ENCODE measurements at places on chromosomes 1 and 21.

DNA sequence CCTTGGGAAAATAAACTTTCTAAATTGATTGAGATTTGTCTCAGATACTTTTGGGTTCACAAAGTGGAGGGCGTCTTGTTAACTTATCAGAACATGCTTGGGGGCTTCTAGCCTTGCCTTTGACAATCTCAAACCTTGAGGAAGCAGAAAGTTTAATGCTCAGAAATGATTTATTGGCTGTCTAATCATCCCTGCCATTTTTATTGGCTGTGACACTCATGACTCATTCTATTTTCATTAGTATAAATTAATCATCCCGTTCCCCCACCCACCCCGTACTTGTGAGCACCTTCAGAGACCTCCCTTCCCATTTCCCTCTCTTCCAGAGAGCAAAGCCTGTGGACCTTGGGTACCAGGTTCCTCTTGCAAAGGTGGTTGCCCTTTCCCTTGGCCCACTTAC lies 87.1 kb downstream of the FGGY start:
- no peak for DNase-seq

GRCh38 chr1:236301958-236302335 lies 20.2 kb upstream of the ERO1B start:
- DNase-seq = no peak

GRCh38 chr1:228270032-228270431 lies 62.2 kb downstream of the OBSCN start:
- no peak for DNase-seq

- no peak for DNase-seq
Measured at GRCh38 chr1:194228427-194228826, 1042.0 kb upstream of the B3GALT2 start.

DNA sequence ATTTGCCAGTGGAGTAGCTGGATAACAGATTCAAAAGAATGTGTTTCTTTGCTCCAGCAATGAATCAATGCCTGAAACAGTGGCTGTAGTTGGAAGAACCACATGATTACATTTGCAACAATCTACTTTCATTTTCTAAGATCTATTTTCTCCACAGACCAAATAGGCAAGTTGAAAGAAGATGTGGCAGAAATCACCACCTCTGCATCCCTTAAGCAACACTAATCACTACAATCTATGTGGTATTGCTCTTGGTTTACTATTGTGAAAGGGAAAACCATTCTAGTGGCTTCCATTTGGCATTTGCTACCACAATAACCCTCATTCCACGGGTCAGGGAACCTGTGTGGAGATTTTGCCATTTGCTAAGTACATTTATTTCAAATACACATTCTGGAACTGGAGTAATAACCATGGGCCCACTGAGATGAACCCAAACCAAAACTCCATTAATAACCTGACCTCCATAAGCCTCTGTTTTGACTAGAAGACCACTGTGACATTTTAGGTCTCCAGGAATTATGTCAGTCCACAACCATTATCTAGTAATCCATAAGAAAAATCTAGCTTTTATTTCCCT lies 66.3 kb downstream of the C1orf185 start:
- no peak for DNase-seq

DNA sequence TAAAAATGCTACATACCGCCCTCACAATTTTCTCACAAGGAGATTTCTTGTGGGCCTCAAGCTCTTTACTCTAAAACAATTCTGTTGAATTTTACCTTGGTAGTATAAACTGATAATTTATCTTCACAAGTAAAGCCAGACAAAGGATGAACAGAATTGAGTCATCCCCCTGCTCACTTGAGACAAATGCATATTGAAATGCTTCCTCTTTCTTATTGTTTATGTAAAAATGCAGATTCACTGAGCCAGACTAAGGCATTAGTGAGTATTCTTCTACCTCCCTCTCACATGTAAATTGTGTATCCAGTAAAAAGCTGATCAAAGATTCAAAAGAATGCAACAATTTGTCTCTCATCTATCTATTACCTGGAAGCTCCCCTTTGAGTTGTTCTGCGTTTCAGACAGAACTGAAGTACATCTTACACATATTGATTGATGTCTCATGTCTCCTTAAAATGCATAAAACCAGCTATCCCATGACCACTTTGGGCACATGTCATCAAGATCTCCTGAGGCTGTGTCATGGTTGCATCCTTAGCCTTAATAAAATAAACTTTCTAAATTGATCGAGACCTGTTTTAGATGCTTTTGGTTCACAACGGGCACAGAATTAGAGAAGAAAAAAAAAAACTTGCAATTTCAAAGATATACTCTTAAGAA lies 743.1 kb upstream of the B3GALT2 start:
- no peak for DNase-seq

DNA sequence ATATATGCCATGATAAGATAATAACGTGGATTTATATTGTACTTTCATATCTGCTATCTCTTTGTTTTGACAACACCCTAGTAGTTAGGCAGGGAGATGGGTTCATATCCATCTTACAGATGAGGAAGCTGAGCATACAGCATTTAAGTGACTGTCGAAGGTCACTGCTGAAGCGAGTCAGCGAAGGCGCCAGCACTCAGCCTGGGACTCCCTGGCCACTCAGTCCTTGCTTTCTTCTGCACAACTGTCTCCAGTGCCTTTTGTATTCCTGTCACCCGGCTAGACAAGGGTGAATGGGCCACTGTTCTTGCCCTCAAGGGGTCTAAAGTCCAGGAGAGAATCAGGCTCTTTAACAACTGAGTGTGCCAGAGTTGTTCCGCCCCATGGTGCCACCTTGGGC lies 3.1 kb downstream of the ARHGEF10L start:
- no peak for DNase-seq

- no peak for DNase-seq
Measured at GRCh38 chr1:30274173-30274970, 449.0 kb downstream of the MATN1 start.

DNA sequence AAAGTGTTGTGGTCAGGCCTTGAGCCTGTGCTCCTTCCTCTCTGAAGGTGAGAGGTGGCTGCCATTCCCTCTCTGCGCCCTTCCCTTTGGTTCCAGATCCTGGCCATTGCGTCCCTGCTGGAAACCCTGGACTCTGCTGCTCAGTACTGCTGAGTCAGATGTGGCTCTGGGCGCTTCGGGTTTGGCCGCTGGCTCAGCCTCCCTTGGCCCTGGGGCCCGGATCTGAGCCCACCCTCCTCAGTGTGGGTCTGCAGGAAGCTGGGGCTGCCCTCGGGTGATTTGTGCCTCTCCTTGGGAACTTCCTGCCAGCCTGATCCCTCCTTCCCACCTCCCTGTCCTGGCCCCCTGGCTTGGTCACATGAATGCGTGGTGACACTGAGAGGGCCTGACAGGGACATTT lies 32.2 kb downstream of the QSOX1 start:
- no peak for DNase-seq

DNA sequence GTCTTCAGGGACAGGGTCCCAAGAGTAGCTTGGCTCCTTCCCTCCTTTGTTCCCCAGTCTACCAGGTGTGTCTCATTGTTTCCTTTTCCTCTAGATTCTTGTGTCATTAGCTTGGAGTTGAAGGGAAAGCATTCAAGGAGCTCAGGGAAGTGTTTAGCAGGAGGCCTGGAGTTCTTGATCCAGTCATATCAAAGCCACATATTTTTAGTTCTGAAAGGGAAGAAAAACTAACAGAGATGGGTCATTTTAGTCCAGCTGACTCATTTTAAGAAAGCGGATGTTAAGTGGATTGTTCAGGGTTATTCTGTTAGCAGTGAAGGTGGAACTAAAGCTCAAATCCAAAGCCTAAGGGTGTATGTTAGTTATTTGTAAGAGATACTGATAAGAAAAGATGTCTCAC lies 721 bp downstream of the C1orf54 start:
- no peak for DNase-seq

DNA sequence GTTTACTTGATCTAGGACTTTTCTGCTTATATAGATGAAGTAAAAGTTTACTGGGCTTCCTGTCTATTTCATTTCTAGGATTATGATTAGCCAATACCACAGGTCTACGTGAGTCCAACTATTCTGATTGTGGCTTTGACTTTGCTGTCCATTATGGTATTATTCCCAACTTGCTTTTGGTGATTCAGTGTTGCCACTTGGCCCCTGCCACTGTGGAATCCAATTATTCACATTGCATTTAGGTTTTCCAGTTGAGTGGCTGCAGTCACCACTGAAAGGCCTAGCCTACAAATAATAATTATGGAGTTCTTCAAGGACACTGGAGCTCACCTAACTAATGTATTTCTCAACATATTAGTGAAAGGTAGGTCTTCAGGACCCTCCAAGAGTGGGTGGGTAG lies 574.3 kb upstream of the USP24 start:
- DNase-seq = no peak

DNA sequence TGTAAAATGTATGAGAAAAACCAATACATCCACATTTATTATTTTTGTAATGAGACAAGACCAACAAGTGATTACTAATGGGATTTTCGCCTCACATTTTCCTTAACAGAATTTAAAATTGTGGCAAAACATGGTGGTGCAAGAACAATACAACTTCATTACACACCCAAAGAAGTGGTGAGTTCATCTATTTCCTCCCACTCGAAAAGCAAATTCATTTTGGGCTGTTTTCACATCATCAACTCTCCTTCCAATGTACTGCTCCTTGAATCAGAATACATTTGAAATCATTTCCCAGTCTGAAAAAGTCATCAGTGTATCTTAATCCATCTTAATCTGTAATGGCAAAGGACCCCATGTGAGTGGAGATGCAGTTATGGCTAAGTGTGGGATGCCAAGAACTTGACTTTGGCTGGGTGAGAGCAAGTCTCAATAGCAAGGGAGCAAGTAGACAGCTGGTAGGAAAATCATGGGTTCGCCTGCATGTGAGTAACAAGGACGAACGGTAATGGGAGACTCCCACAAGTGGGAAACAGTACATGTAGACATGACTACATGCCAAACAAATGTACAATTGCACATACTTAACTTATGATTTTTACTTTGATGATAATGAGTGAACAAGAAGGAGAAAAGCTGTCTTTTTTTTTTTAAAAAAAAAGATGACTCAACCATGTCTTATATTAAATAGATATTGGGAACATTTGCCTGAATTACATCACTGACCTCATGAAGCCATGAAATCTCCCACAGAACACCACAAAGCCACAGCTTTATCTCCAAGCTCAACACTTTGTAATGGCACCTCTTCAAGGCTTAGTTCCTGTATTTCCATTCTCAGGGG lies 46.0 kb downstream of the RUNX1 start:
- DNase-seq = no peak

DNA sequence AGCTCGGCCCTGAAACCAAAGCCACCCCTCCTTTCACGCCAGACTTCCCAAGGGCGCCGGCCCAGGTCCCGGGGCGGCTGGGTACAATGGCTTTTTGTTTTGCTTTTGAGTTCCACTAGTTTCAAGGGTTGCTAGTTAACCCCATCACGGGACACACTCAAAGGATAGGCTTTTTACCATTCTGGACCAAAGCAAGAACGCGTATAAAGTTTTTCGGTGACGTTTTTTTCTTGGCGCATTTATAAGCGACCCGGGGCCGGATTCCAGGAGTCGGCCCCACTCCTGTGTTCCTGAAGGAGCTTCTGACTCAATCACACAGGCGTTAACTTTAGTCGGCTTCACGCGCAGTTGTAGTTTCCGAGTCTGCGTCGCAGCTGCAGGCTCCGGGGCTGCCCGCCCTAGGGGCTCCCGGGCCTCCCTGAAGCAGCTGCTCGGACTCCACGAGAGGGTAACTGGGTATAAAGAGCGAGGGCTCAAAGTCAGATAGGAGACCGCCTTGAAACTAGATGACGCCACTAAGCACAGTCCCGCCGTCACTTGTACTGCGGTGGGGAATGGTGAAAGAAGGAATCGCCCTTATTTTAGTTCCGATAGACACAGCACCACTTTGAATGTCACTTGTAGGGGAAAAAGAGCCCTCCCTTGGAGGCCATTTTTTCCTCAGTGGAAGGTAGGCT lies 707 bp upstream of the KLHL21 start:
- DNase-seq = no peak

DNA sequence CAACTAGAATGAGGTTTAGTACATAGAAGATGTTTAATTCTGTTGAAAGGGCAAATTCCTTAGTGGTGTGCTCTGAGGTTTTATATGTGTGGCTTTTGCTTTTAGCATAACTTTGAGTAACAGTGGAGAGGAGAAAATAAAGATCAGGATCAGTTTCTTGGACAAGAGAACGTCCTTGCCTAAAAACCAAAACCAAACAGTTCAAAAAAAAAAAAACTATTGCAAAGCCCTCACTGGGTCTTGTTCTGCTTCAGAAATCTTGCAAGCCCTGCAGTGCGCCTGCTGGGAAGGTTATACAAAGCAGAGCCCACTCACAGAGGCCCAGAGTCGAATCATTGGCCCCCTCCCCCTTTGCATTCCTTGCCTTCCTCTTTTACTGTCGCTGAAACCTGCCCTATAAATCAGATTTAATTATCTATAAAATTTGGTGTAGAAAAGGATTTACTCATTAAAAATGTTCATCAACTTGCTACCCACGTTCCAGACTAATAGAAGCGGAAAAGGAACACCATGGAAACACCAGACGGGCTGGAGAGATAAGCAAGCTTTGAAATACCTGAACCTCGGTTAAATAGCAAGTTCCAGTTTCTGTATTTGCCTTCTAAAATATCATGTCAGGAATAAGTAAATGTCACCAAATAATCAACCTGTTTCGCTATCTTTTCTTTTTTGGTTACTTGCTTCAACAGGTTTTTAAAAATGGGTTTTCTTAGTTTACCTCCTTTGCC lies 201.6 kb upstream of the PTBP2 start:
- no peak for DNase-seq

DNA sequence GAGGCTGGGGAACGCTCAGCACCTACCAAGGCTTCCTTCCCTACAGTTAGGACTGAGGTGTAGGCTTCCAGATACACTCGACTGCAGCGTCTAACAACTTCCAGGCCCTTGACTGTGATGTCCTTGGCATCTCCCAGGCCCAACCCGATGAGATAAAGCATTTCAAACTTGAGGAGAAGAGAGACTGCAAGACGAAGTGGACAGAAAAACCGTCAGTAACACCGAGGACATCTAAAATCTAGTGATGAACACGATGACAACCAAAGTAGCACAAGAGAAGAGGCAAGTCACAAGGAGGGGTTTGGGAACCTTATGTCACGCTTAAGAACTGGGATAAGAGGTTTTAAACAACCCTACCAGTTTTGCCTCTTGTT lies 314 bp downstream of the DPH5 start:
- no peak for DNase-seq

DNA sequence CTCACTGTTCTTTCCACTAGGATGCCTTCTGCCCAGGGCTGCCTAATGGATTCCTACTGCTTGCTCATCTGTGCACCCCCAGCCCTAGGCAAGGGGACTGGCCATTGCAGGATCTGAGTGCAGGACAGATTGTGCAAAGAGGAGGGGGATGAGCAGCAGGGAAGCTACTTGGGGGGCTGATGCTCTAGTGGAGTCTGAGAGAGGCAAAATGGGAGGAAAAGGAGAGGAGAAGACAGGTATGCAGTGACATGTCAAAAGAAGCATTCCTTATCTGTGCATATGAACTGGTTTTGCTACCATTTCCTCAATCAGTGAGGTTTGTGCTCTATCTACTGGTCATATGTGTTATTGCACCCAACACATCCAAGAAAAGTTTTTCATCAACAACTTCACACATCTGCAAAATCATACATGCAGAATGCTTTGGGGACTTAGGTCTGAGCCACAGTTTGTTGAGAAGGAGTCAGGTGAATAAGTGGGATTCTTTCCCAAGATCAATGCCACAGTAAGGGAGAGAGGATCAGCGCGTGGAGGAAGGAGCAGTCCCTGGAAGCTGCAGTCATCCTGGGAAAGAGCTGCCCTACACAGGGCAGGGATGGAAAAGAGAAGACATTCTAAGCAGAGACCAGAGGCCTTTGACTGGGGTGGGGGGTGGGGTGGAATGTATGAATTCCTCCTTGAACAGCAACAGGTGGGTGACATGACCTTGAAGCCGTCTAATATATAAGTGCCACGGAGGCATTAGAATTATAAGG lies 14.4 kb downstream of the SLC5A9 start:
- DNase-seq = no peak

- no peak for DNase-seq
Measured at GRCh38 chr1:43043695-43044094, 85.0 kb upstream of the SLC2A1 start.
